ENCODE measurements at places on chromosomes 13 and 19. TPM values are rescaled to one million over a fixed set of nuclear protein-coding genes. Genes with fewer than 3 reads are reported as not detected.

GRCh38 chr13:114116734-114117133, 15.7 kb downstream of the RASA3 start:
- H3K36me3 ChIP-seq = no peaks in the 10 kb centered on the region
- H3K4me3 ChIP-seq = no peak overlapping the region
- DNase-seq = no peak
- no peaks in the 10 kb centered on the region for H3K4me1 ChIP-seq

ZNF177 gene
- 2.2 TPM for total RNA-seq

DNA sequence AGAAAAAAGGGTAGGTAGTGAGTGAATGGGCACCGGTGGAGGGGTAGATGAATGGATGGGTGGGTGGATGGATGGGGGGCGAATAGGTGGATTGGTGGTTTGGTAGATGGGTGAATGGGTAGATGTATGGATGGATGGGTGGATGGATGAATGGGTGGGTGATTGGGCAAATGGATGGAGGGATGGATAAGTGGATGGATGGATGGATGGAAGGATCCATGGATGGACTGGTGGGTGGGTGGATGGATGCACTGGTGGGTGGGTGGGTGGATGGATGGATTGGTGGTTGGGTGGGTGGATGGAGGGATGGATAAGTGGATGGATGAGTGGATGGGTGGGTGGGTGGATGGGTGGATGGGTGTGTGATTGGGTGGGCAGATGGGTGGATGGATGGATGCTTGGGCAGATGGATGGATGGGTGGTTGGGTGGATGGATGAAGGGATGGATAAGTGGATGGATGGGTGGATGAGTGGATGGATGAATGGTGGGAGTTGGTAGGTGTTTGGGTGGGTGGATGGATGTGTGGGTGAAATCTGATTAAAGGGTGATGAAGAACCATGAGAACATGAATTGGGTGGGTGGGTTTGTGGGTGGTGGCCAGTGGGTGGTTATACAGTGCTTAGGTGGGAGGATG, 2.3 kb downstream of the ANKRD24 start:
- peaks cover 28% of the 10 kb centered on the region for H3K27me3 ChIP-seq
- DNase-seq = no peak
- peaks cover 35% of the 10 kb centered on the region for H3K36me3 ChIP-seq
- H3K27ac ChIP-seq = no peak overlapping the region
- peaks cover 8% of the 10 kb centered on the region for H3K4me1 ChIP-seq

PEAK3 gene
- total RNA-seq = not detected

ZNF211 gene
- total RNA-seq = 10.2 TPM

- no peaks in the 10 kb centered on the region for H3K36me3 ChIP-seq
- peaks cover 16% of the 10 kb centered on the region for H3K4me1 ChIP-seq
- H3K4me3 ChIP-seq = no peak overlapping the region
- no peaks in the 10 kb centered on the region for H3K27me3 ChIP-seq
- H3K27ac ChIP-seq = no peak overlapping the region
- no peak for DNase-seq
Observed at GRCh38 chr19:58326501-58326913, 287 bp upstream of the ZSCAN22 start.

SHISA2 gene
- 23.2 TPM for total RNA-seq

Measured in Calu3 (cell line).